ENCODE measurements at places on chromosomes 12 and 14. TPM values are rescaled to one million over a fixed set of nuclear protein-coding genes. Genes with fewer than 3 reads are reported as not detected.

DUSP6 gene
- 68.4 TPM for total RNA-seq

CKB gene
- 13.4 TPM for total RNA-seq

CDKN1B gene
- 95.4 TPM for total RNA-seq

TPPP2 gene
- not detected for total RNA-seq

ARG2 gene
- 64.7 TPM for total RNA-seq

GDF3 gene
- not detected for total RNA-seq

ADAM21 gene
- total RNA-seq = not detected

RPS6KA5 gene
- 46.2 TPM for total RNA-seq

ACSM4 gene
- total RNA-seq = not detected

IAPP gene
- total RNA-seq = not detected

SDSL gene
- 0.69 TPM for total RNA-seq

KRT78 gene
- not detected for total RNA-seq

KRT81 gene
- not detected for total RNA-seq

Measured in activated T-helper 17 cell treated with anti-CD3 and anti-CD28 coated beads, Interleukin-2, amount 50 U/mL, for 72 hours (primary cell).